ENCODE measurements at places on chromosomes 6 and 20.

DNA sequence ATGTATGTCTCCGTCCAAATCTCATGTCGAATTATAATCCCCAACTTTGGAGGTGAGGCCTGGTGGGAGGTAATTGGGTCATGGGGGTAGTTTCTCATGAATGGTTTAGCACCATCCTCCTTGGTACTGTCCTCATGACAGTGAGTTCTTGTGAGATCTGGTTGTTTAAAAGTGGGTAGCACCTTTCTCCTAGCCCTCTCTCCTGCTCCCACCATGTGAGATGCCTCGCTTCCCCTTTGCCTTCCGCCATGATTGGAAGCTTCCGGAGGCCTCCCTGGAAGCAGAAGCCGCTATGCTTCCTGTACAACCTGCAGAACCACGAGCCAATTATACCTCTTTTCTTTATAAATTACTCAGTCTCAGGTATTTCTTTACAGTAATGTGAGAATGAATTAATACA is 123.1 kb downstream of the FYN start:
- no peak for DNase-seq

- peak; percentile 47 for DNase-seq
Observed at GRCh38 chr6:1611572-1612298, 2.0 kb downstream of the FOXC1 start.

GRCh38 chr6:19297880-19298279 is 539.3 kb upstream of the ID4 start:
- no peak for DNase-seq

- peak; percentile 76 for DNase-seq
Observed at GRCh38 chr6:47047479-47048407, 5.6 kb upstream of the ADGRF1 start.

GRCh38 chr20:38152621-38153221 is 12.3 kb downstream of the TGM2 start:
- DNase-seq: no peak

DNA sequence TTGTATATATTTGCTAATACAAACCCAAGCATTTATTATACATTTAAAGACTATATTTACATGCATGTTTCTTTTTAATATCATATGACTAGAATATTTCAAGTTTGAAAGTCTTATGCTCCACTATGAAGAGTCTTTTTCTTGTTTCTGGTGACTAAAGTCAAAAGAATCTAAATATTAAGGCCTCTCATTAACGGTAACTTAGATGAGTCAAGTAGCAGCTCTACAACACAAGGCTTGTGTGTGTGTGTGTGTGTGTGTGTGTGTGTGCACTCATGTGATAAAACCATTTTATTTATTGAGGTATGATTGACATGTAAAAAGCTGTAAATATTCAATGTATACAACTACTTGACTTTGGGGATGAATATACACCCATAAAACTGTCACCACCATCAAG is 275.6 kb downstream of the TFAP2B start:
- DNase-seq: no peak

GRCh38 chr20:12927489-12927888 is 81.3 kb upstream of the SPTLC3 start:
- no peak for DNase-seq

DNA sequence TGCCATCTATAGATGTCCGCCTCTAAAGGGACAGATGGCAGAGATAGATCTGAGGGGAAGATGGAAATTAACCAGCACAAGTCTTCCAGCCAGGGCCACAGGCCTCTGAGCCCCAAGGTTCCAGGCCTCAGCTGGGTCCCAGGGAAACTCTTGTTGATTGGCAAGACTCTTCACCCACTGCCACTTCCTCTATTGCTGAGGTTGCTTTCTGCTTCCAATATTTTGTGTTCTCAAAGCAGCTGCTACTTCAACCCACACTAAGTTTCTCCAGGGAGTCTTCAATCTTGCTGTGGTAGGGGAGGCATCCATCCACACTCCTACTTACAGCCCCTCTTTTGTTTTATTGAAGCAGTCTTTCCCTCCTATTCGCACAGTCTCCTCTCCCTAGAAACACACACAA is 36.4 kb upstream of the SASH1 start:
- no peak for DNase-seq

DNA sequence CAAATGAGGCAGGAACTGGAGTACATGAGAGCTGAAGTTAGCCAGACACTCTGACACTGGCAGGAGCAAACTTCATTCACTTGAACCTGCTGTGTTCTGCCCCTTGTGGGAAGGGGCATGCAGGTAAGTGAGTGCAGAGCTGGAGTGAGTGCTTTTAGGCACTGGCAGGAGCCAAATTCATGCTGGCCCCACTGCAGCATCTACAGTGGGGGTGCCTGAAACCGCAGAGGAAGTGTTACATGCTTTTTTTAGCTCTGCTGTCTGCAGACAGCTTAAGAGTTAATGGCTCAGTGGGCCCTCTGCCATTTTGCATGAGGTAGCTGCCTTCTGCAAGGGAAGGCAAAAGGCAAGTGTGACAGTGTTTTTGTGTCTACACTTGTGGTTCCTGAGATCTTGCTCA is 167.9 kb upstream of the SYNCRIP start:
- no peak for DNase-seq

- no peak for DNase-seq
Observed at GRCh38 chr20:58668901-58669286, 17.8 kb downstream of the STX16 start.

DNA sequence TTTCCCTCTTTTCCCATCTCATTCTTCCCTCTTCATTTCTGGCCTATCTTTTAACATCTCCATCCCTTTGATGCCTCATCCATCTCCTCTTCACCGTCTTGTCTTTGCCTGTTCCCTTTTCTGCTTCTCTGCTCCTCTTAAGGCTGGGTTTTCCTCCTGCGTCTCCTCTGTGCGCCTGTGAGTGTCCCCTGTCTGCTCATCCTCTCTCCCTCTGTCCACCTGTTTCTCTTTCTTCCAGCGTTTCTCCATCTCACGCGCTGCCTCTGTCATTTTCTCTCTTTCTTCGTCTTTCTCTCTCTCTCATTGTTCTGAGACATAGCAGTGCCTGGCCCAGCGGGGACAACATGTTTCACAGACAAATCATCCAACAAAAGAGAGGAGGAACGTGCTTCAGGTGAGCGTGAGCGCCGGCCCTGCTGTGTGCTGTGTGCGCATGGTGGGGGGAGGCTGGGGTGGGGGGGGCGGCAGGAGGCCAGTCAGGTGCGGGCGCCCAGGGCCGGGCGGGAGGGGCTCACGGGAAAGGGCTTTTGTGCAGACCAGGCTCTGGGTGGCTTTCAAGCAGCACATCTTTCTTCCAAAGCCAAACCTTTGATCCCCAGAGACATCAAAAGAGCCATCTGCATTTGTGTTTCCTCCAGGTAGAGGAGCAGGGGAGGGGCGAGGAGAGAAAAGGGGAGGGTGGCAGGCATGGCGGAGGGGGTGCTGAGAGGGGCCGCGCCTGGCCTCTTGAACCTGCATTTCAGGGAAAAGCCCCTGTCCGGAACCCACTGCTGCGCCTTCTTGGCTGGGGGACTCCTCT is 121.3 kb downstream of the VEGFA start:
- DNase-seq: no peak

DNA sequence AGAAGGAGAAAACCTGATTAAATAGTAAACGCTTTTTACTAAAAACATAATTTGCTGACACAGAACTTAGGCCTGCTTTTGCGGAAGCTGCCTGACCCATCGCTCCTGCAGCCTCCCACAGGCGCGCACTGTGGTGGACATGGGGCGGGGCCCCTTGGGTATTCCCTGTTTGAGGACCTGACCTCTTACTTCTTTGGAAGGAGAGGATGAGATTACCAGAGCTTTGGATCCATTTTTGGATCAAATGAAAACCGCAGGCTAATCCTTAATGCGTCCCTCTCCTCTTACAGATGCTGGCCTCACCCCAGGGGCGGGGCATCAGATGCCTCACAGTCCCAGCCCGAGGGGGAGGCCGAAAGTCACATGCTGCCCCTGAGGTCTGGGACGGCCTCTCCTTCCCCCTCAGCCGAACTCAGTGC is 151.0 kb downstream of the SCML4 start:
- DNase-seq: no peak

DNA sequence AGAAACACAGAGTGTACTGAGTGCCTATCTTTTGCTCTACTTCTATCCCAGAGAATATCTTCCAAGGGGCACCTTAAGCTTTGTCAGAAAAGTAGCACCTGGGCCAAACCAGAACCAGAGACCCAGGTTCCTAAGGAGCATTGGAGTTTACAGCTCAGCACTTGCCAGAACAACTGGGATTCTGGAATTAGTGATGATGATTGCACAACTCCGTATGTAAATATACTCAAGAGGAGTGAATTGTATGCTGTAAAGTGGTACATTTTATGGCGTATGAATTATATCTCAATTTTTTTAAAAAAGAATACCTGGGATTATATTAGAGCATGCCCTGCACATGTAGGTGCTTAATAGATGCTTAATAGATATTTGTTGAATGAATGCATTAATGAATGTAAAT is 36.2 kb upstream of the EPB41L1 start:
- DNase-seq: no peak

- DNase-seq: no peak
Observed at GRCh38 chr6:56050530-56051201, 175.3 kb upstream of the BMP5 start.

- no peak for DNase-seq
Observed at GRCh38 chr6:119187596-119187995, 109.1 kb upstream of the FAM184A start.

DNA sequence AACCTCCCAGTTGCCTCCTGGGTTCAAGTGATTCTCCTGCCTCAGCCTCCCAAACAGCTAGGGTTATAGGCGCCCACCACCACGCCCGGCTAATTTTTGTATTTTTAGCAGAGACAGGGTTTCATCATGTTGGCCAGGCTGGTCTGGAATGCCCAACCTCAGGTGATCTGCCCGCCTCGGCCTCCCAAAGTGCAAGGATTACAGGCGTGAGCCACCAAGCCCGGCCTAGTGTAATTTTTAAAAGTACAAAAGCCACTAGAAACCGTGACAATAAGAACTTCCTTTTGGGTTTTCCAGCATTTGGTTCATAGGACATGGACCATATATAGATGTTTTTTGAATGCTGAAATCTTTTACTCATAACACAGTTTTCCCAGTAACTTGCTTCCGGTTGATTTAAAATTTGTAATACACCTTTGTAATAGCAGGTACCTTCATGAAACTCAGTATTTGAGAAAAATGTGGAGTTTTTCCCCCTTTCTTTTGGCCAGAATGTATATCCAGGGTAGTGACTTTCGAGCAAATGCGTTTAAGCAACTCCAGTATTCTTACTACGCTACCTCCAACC is 467 bp downstream of the PXT1 start:
- no peak for DNase-seq

DNA sequence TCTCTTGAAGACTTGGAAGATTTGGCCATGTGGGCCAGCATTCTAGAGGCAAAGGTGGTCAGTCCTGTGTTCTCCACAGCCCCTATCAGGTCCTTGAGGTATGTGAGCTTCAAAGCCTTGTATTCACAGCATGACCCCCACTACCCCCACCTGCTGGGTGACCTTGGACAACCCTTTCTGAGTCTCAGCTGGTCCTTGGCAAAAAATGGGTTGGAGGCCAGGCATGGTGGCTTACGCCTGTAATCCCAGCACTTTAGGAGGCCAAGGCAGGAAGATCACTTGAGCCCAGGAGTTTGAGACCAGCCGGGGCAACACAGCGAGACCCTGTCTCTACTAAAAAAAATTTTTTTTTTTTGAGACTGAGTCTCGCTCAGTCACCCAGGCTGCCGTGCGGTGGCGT is 42.6 kb downstream of the UBE2V1 start:
- DNase-seq: no peak

DNA sequence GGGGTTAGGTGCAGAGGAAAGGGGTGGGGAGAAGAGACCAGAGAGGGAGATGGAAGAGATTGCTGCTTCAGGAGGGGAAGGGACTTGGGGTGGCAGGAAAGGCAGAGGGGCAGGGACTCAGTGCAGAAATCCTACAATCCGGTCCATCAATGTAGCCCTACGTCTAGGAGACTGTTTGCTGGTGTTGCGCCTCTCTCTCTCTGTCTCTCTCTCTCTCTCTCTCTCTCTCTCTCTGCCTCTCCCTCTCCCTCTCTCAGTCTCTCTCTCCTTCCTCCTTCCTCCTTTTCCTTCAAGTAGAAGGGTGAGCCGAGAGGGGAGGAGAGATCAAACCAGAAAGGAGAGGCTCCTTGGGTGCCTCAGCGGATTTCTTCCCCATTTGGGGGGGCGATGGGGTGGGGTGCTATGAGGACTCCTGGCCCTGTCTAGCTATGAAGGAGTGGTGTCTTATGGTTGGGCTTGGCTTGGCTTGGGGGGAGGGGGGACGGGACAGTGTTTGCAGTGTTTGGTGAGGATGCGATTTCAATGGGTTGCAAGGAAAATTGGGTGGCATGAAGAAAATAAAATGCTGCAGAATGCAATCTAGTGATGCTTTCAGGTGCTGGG is 181.2 kb downstream of the TBXT start:
- peak; percentile 61 for DNase-seq

GRCh38 chr20:57437672-57438330 is 46.6 kb downstream of the RBM38 start:
- no peak for DNase-seq

DNA sequence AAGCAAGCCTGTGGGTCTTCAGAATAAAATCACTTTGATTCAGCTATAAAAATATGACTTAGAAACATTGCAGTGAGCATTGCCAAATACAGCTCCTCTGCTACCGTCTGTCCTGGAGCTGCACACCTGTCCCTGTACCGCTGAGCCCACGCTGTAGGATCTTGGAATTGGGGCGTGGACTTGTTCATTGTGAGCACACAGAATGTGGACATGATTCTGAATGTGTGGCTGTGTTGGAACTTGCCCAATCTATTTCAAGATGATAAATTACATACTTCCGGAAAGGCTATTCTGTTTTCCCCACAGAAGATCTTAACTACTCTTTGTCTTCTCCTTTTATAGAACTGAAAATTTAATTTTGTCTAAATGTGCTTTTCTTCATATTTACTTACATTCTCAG is 107.3 kb downstream of the UST start:
- no peak for DNase-seq

GRCh38 chr6:157519255-157520116 is 138.5 kb downstream of the ZDHHC14 start:
- no peak for DNase-seq

DNA sequence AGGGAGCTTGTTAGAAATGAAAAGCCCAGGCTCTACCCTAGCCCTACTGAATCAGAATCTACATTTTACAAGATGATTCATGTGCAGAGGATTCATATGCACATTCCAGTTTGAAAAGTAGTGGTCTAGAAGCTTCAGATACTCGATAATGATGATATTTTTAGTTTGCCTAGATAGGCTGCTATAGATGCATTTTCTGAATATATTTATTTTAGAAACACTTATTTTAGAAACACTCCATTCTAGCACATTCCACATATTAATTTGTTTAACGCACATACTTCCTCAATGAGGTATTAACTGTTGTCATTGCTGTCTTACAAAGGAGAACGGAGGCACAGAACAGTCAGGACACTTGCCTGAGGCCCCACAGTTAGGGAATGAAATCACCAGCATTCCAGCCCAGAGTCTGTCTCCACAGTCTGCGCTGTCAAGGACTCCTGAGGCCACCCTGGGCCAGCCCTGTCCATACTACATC is 64.4 kb downstream of the SNAP25 start:
- DNase-seq: no peak

- no peak for DNase-seq
Observed at GRCh38 chr6:29982097-29982496, 39.8 kb downstream of the HLA-A start.

GRCh38 chr6:53796791-53797190 is 2.0 kb downstream of the LRRC1 start:
- peak; percentile 47 for DNase-seq

- DNase-seq: no peak
Observed at GRCh38 chr6:160926281-160927276, 65.0 kb upstream of the MAP3K4 start.
